ENCODE measurements at places on chromosomes 6 and 20.

DNA sequence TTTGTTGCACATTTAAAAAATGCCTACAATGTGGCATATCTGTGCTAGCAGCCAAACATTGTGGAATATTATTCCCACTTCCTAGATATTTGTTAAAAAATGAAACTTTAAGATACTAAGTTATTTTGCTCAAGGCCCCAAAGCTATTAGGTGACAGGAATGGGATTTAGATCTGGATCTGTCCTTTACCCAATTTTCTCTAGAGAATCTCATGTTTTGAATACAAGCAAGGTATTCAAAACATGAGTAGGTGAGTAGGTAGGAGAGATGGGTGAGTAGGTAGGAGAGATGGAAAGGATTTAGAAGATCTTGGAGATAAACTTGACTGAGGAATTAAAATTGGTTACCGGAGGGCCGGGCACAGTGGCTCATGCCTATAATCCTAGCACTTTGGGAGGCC is 61.2 kb upstream of the AKIRIN2 start:
- DNase-seq, result no peak

GRCh38 chr6:41561416-41561815 is 15.2 kb downstream of the FOXP4 start:
- no peak for DNase-seq

- DNase-seq, result no peak
Observed at GRCh38 chr6:97059473-97059872, 134.9 kb downstream of the KLHL32 start.

DNA sequence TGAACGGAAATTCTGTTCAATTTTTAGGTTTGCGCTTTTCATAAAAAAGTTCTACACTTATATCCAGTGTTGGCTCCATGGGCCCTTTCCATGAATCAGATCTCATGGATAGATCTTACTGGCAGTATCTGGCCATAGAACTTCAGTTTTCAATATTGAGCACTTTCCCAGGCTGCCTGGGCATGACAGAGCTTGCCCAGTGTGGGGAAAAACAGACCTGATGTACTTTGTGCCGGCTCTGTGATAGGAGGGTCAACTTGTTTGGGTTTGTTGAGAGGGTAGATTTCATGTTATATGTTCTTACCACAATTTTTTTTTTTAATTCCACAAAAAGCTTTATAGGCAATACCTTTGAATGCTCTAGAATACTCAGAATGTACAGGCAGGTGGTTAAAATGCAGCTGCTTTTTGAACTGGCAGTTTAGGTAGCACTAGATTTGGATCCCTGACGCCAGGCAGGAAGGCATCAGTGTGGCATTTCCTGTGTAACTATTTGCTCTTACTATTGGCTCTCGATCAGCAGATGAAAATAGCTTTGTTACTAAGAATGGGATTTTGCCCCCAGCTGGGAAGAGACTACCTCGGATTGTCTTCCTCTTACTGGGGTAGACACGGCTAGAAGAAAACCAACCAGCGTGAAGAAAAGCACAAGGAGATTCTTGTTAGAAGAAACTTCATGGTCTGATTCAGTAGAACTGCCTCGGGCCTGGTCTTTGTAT is 404.9 kb upstream of the SOX4 start:
- no peak for DNase-seq

DNA sequence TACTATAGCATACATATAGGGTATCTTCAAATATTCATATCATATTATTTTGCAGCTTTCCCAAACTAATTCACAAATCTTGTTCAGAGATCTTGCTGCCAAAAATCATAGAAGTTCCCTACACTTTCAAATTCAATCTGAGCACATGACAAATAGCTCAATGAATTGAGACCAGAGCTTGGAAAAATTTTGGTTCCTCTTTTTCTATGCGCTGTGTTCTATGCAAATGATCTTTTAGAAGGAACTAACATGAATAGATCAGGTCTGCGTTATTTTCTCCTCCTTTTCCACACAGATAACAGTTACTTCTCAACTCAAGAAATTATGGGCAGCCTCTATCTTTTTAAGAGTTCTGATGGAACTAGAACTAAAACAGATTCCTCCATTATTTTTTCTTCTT is 316.3 kb downstream of the ARHGAP18 start:
- DNase-seq, result no peak

GRCh38 chr6:63708631-63709030 is 73.0 kb downstream of the PHF3 start:
- no peak for DNase-seq

DNA sequence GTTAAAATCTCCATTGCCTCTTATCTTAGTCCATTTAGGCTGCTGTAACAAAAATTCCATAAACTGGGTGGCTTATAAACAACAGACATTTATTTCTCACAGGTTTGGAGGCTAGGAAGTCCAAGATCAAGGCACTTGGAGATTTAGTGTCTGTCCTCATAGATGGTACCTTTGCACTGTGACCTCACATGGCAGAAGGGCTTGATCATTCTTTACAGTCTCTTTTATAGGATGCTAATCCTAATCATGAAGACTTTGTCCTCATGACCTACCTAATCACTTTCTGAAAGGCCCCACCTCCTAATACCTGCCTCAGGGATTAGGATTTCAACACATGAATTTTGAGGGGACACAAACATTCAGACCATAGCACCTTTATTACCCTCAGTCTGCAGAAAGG is 6.6 kb downstream of the GLO1 start:
- no peak for DNase-seq

DNA sequence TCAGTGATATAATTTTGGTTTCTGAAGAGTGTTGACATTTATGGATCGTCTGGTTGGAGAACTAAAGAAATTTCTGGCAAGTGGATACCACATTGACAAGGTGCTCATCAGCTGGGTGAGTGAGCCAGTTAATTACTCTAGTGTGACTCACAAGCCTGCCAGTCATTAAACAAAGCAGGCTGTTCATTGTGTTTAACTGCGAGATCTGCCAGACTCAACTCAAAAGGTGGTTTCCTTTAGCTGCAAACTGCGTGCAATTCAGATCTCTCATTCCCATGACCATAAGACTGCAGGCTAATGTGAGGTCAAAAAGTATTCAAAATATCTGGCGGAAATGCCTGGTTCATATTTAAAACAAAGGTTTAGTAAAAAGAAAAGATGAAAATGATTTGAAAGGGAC is 32.5 kb upstream of the IYD start:
- DNase-seq, result no peak

DNA sequence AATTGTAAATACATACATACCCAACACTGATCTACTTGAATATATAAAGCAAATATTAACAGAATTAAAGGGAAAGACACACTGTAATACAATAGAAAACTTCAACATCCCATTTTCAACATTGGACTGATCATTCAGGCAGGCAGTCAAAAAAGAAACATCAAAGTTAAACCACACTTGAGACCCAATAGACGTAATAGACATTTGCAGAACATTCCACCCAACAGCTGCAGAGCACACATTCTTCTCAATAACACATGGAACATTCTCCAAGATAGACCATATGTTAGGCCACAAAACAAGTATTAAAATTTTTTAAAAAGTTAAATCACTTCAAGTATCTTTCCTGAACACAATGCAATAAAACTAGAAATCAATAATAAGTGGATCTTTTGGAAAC is 698.2 kb downstream of the COL12A1 start:
- DNase-seq, result no peak

DNA sequence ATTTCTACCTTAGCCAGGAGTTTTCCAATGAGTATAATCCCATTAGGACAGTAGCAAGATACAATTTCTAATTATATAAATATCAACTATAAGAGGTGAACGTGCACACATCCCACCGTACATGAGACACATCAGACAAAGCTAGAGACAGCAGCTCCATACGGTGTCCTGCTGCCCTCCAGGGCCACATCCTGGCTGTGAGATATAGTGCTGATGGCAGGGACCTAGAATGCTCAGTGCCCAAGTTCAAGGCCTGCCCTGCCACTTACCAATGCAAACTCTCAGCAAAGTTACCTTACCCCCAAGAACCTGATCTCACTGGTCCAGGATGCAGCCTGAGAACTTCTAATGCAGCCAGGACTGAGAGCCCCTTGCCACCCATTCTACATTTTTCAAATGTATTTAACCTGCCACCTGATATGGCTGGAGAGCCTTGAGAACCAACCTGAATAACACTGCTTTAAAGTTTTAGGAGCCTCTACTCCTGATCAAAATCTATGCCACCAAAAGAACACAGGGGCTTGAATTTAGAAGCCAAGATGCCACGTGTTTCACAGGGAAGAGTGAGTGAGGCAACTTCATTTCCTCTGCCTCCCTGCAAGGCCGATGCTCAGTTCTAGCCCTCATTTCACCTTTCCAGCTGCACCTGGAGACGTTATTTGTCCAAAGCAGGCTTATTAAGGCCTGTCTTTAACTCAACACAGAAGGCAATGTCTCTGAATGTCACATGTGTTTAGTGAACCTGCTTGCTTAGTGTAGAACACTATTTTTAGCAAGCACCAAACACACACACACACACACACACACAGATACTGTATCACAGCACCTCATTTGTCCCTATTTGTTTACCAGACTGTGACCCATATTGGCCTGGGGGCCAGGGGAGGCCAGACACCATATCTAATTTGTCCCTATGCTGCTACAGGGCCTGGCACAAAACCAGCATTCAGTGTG is 6.1 kb downstream of the NFATC2 start:
- DNase-seq, result no peak

GRCh38 chr6:113949499-113949898 is 21.4 kb downstream of the HDAC2 start:
- no peak for DNase-seq

GRCh38 chr6:30185846-30186484 is 22.6 kb downstream of the TRIM15 start:
- DNase-seq, result no peak

DNA sequence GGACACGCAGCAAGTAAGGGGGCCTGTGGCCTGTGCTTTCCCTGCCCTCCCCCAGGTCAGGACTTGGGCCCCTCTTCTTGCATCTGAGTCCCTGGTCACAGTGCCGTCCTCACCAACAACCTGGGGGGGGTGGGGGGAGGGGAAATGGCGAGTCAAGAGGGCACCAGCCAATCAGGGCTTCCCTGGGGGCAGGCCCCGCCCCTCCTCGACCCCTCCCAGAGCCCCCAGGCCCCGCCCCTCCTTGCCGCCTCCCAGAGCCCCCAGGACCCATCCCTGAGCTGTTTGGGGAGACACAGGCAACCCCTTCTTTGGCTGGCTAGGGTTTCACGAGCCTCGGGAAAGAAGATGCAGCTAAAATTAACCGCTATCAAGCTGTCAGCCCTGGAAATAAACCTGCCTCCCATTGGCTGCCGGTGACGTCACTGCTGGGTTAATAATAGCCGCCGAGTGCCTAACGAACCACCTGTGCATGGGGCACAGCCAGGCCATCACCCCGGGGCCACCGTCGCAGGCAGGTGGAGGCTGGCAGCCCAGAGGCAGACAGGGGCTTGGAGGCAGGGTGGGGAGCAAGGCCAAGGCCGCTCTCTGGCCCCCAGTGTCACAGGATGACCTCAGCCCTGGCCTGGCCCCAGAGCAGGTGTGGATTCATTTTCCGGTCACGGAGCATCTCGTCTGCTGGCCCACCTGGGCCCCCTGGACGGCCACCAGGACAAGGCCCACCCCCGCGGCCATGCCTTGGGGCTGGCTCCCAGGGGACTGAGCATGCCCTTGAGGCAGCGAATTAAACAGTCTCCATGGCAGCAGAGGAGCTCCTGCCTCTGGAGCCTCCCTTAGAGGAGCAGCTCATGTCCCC is 3.2 kb upstream of the EEF1A2 start:
- DNase-seq, result no peak

GRCh38 chr6:82178759-82179112 is 68.8 kb downstream of the IBTK start:
- DNase-seq, result no peak

GRCh38 chr6:41358503-41358902 is 23.1 kb downstream of the NCR2 start:
- DNase-seq, result no peak

- DNase-seq, result no peak
Observed at GRCh38 chr20:3712279-3712873, at the start of gene SIGLEC1. TSS of gene SIGLEC1 (minus strand) at chr20:3712600. CDS start at chr20:3707128, 5,472 bp downstream.

- DNase-seq, result no peak
Observed at GRCh38 chr6:129575378-129576118, 134.4 kb downstream of the ARHGAP18 start.

- no peak for DNase-seq
Observed at GRCh38 chr6:20653085-20653479, 118.8 kb downstream of the CDKAL1 start.

DNA sequence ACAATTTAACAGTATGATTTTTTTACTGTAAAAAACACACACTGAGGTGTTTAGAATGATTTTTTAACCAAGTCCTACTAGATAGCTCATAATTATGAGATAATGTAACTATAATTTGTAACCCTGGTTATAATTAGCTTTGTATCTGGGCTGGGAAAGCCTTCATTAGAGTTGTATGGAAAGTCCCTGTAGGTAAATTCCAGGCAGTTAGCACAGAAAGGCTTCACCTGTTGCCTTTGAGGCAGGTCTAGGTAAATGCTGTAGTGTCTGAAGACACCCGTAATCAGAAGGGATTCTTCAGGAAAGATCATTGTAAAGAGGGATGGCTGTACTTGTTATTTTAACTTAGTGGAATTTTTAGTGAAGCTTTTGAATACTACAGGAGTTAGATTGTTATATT is 1.9 kb downstream of the TMEM200A start:
- no peak for DNase-seq

DNA sequence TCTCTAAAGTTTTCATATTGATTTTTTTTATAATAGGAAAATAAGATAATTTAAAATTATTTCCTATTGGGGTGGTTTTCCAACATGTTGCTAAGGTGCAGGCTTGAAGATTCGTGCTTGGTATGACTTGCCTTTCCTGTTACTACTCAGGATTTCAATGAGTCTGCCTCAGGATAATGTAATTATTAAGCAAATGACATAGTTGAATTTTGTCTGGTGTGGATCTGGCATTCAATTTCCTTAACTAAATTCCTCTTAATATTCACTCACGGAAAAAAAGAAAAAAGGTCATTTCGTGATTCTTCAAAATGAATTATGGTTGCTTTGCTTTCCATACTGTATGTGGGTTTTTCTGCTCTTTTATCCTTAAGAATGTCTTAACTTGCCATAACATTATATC is 9.3 kb upstream of the FILIP1 start:
- no peak for DNase-seq

- DNase-seq, result no peak
Observed at GRCh38 chr6:42929821-42930360, 611 bp downstream of the CNPY3 start.
